ENCODE measurements at places on chromosomes 2 and 18.

DNA sequence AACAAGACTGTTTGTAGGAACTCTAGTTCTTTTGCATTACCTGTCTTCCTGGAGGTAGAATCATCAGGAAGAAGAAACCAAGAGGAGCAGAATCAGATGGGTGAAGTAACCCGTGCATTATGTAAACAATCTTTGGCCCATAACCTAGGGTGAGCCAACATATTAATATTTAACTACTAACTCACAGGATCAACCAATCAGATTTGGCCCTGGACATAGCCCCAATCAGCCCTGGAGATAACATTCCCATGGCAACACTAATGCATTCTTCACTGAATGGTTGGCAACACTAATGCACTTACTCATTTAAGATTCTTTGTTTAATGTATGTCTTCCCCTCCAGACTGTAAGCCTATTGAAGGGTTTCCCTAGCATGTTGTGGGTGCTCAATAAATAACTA is 72.0 kb upstream of the CTAGE1 start:
- no peak for DNase-seq

DNA sequence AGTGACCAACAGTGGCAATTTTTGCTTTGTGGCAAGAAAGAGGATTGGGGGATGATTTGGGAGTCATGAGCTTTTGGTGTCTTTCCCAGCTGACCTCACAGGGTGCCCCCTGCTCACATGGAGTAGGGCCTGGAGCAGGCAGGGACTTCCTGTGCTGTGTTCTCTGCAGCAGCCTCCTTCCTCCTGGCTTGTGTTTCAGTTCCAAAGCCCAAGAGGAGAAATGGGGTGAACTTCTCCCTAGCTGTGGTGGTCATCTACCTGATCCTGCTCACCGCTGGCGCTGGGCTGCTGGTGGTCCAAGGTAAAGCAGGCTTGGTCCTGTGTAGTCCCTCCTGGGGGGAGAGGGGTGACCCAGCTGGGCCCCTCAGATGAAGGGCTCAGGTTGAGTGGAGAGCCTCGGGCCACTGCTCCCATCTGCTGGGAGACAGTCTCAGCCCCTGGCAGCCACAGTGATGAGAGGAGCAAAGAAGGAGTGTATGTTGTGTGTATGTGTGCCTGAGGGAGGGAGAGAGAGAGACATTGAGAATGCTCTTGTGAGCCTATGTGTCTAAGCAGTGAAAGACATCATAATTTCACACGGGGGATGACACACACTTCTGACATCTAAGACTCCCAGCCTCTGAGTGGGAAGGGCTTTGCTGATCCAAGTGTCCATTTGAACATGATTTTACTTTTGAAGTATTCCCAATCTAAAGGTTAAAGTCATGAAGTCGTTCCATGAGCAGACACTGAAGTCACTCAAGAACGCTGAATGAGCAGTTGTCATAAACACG is 27.2 kb downstream of the MARCO start:
- DNase-seq = no peak

- no peak for DNase-seq
Observed at GRCh38 chr18:63099091-63099840, 220.3 kb downstream of the BCL2 start.

- DNase-seq = no peak
Observed at GRCh38 chr2:13474538-13474937, 757.8 kb downstream of the TRIB2 start.

- peak; percentile 36 for DNase-seq
Observed at GRCh38 chr18:56869189-56869777, 218.1 kb downstream of the WDR7 start.

DNA sequence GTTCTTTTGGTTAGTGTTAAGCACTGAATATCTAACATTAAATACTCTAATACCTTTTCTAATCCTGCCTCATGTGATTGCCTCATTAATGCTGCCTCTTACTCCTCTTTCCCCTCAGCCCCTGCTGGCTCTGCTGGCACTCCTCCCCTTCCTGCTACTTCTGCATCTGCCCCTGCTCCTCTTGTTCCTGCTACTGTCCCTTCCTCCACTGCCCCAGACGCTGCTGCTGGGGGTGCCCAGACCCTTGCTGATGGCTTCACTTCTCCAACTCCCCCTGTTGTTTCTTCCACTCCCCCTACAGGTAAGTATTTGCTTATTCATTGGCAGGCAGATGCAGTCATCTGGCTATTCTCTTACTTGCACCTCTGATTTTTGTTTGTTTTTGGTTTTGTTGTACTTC is 68.5 kb downstream of the ABI2 start:
- no peak for DNase-seq

DNA sequence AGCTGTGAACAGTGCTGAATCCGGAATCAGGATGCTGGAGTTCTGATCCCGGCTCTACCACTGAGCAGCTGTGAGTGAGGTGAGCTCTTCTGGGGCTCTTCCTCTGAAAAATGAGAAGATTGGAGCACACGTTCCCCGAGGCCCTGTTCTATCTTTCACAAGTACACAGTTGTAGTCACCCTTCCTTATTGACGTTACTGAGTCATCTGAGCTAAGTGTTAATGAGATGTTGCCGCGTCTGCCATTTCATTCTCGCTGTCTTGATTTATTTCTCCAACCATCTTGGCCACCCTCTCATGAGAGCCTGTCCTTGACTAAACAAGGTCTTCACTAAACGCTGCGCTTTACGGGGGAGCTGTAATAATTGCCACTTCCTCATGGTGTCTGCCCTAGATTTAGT is 31.9 kb upstream of the EFR3B start:
- DNase-seq = peak; percentile 35

GRCh38 chr2:74548285-74548899 is 5.3 kb downstream of the LOXL3 start:
- no peak for DNase-seq

- no peak for DNase-seq
Observed at GRCh38 chr2:32310577-32310976, 32.9 kb downstream of the YIPF4 start.

DNA sequence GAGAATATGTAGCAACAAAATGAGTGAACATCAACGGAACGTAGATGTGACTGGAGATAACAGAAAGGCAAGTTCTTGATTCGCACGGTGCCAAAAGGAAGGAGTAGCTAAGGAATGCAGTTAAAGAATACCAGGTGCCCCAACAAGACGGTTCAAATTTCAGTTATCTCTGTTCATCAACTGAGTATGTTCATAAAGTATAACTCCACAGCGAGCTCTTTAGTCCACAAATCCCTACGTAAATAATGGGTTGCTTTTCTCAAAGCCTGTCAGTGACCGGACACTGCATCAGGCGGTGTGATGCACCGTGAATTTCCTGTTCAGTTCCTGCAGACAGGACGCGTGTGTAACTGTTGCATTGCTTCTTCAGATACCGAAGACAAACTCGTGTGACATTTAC is 91.8 kb downstream of the NOL10 start:
- no peak for DNase-seq

- DNase-seq = no peak
Observed at GRCh38 chr18:57772387-57772799, 30.7 kb downstream of the ATP8B1 start.

DNA sequence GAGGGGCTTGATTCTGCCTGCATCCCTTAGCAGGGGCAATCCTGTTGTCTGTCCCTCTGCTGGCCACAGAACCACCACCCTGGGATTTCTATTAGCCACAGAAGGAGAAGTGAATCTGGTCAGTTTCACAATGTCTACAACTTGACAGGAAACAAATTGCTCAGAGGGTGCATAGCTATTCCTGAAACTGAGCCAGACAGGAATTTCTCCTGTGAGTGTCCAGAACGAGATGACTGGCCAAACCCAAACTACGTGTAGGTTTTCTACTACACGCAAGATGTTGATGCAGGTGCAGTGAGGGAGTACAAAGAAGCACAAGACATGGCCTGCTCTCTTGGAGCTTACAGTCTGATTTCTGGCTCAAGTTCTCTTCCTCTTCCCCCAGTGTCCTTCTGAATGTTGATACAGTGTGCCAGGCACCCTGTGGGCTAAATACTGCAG is 201.9 kb downstream of the CLIP4 start:
- DNase-seq = no peak

DNA sequence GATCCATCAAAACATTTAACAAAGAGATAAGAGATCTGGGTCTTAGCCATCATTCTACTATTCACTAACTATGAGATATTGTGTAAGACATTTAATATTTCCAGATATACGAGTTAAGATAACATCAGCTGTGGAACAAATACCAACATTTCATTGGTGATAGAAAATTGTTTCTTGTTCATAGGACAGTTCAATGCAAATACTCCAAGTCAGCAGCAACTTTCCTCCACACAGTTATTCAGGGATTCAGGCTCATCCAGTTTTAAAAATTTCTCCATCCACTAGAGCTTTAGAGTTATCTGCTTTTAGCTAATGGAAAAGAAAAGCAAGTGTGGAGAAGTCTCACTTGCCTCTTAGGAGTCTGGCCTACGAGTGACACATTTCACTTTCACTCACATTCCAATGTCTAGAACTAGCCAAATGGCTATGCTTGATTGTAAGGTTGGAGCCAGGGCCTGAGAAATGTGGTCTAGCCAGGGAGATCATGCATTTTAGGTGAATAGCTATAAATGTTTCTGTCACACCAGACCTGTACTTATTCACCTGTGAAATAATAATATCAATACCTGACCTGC is 119.3 kb upstream of the MAPRE2 start:
- no peak for DNase-seq

GRCh38 chr2:39484206-39484605 is 47.1 kb upstream of the MAP4K3 start:
- no peak for DNase-seq

DNA sequence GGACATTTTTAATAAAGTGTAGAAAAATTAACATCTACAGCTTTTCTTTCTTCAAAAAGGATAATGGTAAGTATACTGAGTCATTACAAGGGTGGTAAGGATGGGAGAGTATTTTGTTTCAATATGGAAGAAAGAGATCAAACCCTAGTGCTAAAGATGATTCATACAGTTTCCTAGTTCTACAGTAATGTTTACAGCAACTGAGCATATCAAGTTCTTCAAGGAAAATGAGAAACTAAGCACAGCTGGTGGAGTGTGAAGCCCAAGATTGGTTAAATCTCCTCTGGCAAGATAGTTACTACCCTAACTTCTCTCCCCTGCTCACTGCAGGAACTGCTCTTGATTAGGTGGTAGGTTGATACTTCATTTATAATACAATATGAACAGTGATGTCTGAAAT is 467.5 kb downstream of the XIRP2 start:
- DNase-seq = no peak

DNA sequence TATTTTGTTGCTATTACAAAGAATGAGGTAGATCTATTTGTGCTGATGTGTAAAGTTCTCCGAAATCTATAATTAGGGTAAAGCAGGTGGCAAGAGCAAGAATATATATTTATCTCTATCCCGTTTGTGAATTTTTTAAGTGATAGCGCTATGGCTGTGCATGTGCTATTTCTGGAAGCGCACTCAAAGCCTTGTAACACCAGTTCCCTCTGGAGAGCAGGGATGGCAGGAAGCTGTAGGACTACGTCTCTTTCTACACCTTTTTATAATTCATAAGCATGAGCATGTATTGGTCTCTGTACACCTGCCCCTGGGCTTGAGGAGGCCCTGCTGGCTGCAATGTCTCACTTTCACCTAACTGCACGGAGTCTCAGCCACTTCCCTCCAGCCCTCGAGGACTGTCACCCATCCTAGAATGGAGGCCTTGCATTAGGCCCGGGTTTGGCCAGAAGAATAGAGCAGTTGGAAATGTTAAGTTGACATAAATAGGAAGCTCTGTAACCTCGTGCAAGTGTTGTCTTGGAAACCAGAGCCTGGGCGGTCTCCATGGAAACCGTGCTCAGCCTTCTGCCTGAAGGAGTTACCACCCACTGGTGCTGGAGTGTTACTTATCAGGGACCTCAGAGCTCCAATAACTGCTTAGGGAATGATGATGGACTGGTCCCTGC is 20.9 kb downstream of the ITM2C start:
- DNase-seq = no peak

DNA sequence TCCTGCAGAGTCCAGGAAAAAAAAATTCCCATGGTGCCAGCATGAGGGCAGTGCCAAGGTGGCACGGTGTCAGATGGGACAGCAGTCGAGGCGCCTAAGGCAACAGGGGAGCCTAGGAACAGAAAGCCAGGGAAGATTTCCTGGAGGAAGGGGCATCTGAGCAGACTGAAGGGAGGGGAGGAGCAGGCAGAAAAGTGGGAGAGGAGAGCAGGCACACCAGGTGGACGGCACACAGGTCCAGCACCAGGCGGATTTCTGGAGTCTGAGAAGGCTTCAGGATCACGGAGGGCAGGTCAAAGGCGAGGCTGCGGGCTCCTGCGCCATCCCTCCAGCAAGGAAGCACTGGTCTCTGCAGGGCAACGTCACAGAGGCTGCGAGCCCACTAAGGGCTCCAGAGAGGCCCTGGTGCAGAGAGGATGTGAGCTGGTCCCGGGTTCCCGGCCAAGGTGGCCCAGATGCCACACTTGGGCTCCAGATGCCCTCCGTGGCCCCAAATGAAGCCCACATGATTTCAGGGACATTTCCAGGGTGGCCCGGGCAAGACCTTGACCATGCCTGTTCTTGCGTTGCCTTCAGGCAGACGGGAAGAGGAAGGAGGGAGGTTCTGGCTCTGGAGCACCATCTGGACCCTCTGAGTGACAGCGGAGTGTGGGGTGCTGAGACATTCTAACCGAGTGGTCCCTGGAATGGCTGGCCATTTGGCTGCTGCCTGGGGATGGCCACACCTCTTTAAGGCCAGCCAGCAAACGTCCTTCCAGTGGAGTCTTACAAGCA is 4.1 kb downstream of the HS6ST1 start:
- DNase-seq = no peak

DNA sequence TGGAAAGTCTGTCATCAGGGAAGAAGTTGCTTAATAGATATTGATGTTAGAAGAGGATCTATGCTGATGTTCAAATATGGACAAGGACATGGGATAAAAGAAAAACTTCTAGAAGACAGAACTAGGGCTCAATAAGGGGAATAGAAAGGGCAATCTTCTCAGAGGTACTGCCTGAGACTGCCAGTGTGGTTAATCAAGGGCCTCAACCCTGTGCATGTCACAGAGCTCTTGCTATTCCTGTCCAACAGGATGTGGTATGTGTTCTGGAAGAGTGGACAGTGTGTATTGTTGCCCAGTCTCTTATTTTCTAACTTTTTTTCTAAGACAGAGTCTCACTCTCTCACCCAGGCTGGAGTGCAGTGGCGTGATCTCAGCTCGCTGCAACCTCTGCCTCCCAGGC is 27.8 kb upstream of the RNF125 start:
- DNase-seq = no peak

- DNase-seq = no peak
Observed at GRCh38 chr2:23452853-23453420, 68.0 kb downstream of the KLHL29 start.

Data from Panc1 (cell line).